Umbilical cord (tissue), 2 donors: ENCODE measurements at places on chromosomes 12 and 14. TPM values are rescaled to one million over a fixed set of nuclear protein-coding genes. Genes with fewer than 3 reads are reported as not detected.

GRCh38 chr14:91744068-91744480 is 12.2 kb upstream of the CATSPERB start:
- no peak for DNase-seq

DNA sequence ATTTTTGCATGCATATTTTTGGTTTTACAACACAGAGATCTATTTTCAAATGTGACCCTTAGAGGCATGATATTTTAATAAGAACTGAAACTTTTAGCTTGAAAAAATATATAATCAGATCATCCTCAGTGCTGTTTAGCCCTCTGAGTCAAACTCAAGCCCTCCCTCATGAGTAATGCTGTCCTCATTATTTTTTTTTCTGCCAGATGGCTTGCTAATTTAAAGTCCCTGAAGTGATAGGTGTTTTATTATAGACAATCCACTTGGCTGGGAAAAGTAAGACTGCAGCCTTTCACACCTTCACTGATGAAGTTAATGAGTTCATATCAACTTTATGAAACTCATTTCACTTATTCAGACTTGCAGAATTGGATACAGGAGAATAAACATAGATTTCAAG is 227.7 kb downstream of the SLC16A7 start:
- DNase-seq, result no peak

DNA sequence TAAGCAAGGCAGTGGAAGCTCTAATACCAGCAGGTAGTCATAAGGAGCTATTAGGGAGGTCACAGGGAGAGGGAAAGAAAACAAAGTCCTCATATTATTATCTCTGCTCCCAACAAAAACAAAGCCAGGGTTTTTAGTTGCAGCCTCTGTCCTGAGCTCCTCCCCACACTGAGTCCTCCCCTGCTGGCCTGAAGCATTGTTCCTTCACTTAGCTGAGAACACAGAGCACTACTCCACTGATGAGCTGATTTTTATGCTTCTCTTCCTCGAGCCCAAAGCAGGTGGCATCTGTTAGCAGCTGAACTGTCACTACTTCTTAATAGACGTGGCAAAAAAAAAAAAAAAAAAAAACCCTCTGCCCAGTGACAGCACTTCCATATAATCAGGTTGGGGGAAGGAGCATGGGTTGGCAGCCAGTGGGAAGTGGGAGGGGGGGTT is 10.5 kb upstream of the STAC3 start:
- no peak for DNase-seq

DNA sequence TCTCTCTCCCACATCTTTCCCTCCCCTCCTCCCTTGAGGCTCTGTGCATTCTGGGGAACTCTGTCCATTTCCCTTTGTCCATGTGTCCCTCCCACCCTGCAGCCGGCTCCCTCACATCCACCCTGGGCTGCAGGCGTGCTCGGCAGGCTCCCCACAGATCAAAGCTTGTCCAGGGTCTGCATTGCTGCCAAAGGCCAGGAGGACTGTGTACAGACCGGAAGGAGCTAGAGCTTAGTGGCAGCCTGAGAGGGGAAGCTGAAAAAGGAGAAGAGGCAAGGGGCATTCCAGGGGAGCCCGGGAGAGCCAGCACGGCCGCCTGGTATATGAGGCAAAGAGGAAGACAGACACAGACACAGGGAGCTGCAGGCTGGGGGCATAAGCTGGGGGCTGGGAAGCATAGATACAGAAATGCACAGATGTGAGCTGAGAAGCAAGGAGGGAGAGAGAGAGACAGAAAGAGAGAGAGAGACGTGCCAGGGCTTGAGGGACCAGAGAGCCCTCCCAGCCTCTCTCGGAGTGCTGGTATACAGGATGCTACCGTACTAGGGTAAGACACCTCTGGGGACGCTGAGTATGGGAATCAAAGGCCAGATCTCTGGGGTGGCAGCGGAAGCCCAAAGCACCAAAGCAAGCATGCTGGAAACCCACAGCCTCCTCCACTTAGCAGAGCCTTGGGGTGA is 3.3 kb downstream of the CD4 start:
- peak; percentile 89 for DNase-seq

DNA sequence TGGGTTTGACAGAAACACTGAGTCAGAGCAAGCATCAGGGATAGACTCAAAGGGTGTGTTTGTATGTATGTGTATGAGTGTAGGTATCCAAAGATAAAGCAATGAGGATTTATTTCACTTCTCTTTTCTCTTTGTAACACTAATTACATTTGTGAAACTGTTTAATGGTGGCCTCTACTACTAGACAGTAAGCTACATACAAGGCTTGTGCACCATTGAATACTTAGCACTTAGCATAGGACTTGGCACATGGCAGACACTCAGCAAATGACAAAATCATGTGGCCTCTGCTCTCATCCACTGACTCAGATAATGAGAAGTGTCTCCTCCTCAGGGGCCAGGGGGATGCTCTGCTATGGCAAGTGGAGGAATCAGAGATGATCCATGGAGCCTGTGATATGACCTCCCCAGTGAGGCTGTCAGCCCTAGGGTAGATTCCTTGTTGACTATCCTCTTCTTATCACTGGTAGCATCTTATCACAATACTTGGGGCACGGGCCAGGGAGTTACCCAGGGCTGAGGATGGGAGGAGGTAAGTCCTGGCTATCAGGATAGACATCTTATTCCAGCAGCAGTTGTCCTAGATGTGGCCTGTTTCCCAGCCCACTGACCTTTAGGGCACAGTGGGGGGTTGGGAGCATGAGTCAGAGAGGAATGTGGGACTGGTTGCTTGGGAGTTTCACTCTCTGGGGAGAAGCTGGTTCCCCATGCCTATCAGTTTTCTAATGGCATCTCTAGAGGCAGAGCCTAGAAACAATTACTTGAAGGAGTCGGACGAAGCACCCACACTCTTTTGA is 71.2 kb upstream of the HOXC13 start:
- DNase-seq, result no peak

The COX8C gene
- total RNA-seq, result not detected

The PLEKHD1 gene
- 3.1 TPM for total RNA-seq
